ENCODE measurements at places on chromosomes 6 and 20. TPM values are rescaled to one million over a fixed set of nuclear protein-coding genes. Genes with fewer than 3 reads are reported as not detected.

C6orf132 gene
- total RNA-seq, result 22.9 TPM

ZC3H12D gene
- total RNA-seq, result 0.58 TPM

GCNT2 gene
- total RNA-seq, result 21.2 TPM

GRCh38 chr6:153059757-153060156 lies 57.2 kb upstream of the MTRF1L start:
- no peak overlapping the region for H3K4me3 ChIP-seq
- DNase-seq, result no peak
- no peaks in the 10 kb centered on the region for H3K36me3 ChIP-seq

SLPI gene
- total RNA-seq, result 73.6 TPM

FAM83C gene
- total RNA-seq, result not detected

DNA sequence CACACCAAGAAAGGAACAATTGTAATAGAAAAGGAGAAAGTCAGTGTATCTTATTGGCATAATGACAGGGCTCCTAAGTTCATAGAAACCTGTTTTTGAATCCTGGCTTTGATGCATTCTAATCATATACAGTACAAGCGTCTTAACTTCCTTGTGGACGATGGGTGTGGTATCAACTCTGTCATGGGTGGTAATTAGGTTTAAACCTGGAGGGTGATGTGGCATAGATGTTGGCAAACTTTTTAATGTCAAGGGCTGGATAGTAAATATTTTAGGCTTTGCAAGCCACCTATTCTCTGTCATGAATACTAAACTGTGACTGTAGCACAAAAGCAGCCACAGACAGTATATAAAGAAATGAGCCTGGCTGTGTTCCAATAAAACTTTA lies 138.7 kb upstream of the EDN1 start:
- H3K4me1 ChIP-seq, result peaks cover 15% of the 10 kb centered on the region
- no peaks in the 10 kb centered on the region for H3K27me3 ChIP-seq
- H3K27ac ChIP-seq, result peak overlapping the region; percentile 93
- H3K36me3 ChIP-seq, result peaks cover 34% of the 10 kb centered on the region

DNA sequence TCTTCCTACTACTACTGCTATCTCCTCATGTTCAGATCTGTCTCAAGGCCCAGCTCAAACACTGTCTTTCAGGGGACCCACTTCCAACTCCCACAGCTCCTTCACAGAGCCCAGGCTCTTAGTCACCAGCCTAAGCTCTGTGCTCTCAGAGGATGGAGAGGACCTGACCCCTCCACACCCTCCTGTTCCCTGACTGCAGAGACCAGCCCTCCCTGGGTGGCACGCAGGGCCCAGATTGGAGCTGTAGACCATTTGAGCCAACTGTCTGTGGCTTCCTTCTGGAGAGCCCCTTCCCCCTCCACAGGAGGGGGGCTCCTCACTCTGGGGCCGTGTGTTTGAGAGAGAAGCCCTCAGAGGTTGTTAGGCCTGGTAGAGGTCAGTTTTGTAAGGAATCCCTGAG lies 9.8 kb downstream of the SNPH start:
- H3K4me3 ChIP-seq, result no peak overlapping the region
- H3K27ac ChIP-seq, result no peak overlapping the region
- peak; percentile 25 for DNase-seq
- no peaks in the 10 kb centered on the region for H3K36me3 ChIP-seq
- no peaks in the 10 kb centered on the region for H3K27me3 ChIP-seq
- H3K4me1 ChIP-seq, result no peaks in the 10 kb centered on the region

CRISP3 gene
- 120 TPM for total RNA-seq

SLC17A9 gene
- 3.9 TPM for total RNA-seq

GRCh38 chr20:37903317-37904007 lies 535 bp downstream of the VSTM2L start:
- no peaks in the 10 kb centered on the region for H3K36me3 ChIP-seq
- H3K27ac ChIP-seq, result peak overlapping the region; percentile 74
- H3K4me1 ChIP-seq, result peaks cover 31% of the 10 kb centered on the region
- peaks cover 62% of the 10 kb centered on the region for H3K27me3 ChIP-seq
- H3K4me3 ChIP-seq, result peak overlapping the region; percentile 93

- no peak overlapping the region for H3K27ac ChIP-seq
- peaks cover 12% of the 10 kb centered on the region for H3K4me1 ChIP-seq
- no peak overlapping the region for H3K4me3 ChIP-seq
- no peaks in the 10 kb centered on the region for H3K36me3 ChIP-seq
These were observed 21.1 kb downstream of the MYT1 start for GRCh38 chr20:64185276-64185900.

DDO gene
- total RNA-seq, result not detected

DPPA5 gene
- not detected for total RNA-seq

IP6K3 gene
- total RNA-seq, result not detected

- H3K4me1 ChIP-seq, result peaks cover 5% of the 10 kb centered on the region
- peaks cover 22% of the 10 kb centered on the region for H3K36me3 ChIP-seq
- H3K4me3 ChIP-seq, result no peak overlapping the region
- H3K27me3 ChIP-seq, result no peaks in the 10 kb centered on the region
These were observed 25.0 kb downstream of the TAF8 start for GRCh38 chr6:42075159-42075838.

SIRPB2 gene
- total RNA-seq, result not detected

DNA sequence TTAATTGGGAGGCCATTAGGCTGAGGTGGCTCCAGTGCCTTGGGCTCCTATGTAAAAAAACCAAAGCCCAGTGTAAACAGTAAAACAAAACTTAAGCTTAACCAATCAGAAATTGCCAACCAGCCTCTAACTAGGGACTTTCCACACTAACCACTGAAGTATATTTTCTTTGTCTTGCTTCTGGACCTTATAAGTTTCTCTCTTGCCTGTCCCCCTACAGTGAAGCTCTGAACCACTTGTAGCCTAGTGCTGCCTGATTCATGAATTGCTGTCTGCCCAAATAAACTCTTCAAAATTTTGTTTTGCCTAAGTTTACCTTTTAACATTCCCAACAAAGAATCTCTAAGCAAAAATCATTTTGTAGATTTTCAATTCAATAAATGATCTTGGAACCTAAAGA lies 28.2 kb downstream of the POPDC3 start:
- no peak overlapping the region for H3K27ac ChIP-seq
- H3K36me3 ChIP-seq, result no peaks in the 10 kb centered on the region
- H3K27me3 ChIP-seq, result no peaks in the 10 kb centered on the region
- no peak overlapping the region for H3K4me3 ChIP-seq
- no peak for DNase-seq

DNA sequence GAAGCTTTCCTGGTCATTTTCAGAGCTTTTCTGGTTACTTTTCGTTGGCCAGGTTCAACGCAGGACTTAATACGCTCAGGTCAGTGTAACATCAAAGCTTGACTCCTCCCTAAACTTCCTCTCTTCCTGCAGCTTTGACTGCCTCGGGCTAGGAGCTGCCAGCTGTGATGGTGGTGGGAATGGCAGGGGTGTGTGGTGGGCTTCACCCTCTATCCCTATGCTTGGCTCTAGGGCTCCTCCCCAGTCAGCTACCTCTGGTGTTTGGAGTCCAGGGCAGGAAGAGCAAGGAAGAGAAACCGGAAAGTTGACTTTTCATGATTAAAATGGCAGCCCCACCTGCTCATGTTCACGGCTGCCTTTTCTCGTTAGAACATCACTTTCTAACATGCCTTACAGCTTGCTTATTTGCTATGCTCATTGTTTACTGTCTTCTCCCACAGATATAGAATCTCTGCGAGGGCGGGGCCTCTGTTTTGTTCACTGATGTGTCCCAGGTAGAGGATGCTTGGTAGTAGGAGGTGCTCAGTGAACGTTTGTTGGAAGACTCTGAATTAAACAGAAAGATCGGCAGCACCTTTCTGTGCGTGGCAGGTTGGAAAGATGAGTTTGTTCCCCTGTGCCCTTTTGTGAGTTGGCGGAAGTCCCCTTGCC lies 16.1 kb upstream of the PPP1R14C start:
- H3K27me3 ChIP-seq, result peaks cover 6% of the 10 kb centered on the region
- H3K36me3 ChIP-seq, result no peaks in the 10 kb centered on the region
- H3K4me1 ChIP-seq, result peaks cover 6% of the 10 kb centered on the region
- DNase-seq, result no peak
- no peak overlapping the region for H3K4me3 ChIP-seq
- H3K27ac ChIP-seq, result peak overlapping the region; percentile 34

GRCh38 chr6:116536216-116536621 lies 9.3 kb downstream of the TRAPPC3L start:
- peaks cover 17% of the 10 kb centered on the region for H3K4me1 ChIP-seq
- H3K4me3 ChIP-seq, result no peak overlapping the region
- DNase-seq, result no peak
- peak overlapping the region; percentile 44 for H3K27ac ChIP-seq

PRDM13 gene
- not detected for total RNA-seq

- no peak for DNase-seq
- H3K36me3 ChIP-seq, result no peaks in the 10 kb centered on the region
- H3K4me1 ChIP-seq, result no peaks in the 10 kb centered on the region
- no peak overlapping the region for H3K27ac ChIP-seq
These were observed 176.8 kb upstream of the MARCKS start for GRCh38 chr6:113680301-113680700.

DNA sequence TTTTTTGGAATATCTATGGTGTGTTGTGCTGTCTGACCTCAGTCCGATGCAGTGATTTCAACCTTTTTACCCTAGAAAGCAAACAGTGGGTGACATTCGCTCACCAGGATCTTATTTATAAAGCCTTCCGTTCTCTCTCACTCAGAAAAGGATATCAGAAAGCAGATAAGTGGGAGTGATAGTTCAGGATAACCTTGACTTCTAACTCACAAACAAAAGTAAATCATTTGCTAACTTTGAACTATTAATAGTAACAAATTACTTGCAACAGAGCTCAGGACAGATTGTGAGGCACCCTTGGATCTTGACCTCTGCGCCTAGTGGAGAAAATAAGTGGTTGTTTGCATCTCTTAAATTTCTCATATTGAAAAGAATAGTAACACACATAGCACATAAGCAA lies 637.1 kb upstream of the CITED2 start:
- peak overlapping the region; percentile 1 for H3K4me3 ChIP-seq
- no peaks in the 10 kb centered on the region for H3K36me3 ChIP-seq
- DNase-seq, result no peak
- H3K4me1 ChIP-seq, result peaks cover 27% of the 10 kb centered on the region

- no peaks in the 10 kb centered on the region for H3K27me3 ChIP-seq
- no peak overlapping the region for H3K27ac ChIP-seq
- no peaks in the 10 kb centered on the region for H3K36me3 ChIP-seq
These were observed 9.5 kb downstream of the MYL9 start for GRCh38 chr20:36550790-36551299.

EPHA7 gene
- total RNA-seq, result 22.7 TPM

TMC2 gene
- not detected for total RNA-seq

DNA sequence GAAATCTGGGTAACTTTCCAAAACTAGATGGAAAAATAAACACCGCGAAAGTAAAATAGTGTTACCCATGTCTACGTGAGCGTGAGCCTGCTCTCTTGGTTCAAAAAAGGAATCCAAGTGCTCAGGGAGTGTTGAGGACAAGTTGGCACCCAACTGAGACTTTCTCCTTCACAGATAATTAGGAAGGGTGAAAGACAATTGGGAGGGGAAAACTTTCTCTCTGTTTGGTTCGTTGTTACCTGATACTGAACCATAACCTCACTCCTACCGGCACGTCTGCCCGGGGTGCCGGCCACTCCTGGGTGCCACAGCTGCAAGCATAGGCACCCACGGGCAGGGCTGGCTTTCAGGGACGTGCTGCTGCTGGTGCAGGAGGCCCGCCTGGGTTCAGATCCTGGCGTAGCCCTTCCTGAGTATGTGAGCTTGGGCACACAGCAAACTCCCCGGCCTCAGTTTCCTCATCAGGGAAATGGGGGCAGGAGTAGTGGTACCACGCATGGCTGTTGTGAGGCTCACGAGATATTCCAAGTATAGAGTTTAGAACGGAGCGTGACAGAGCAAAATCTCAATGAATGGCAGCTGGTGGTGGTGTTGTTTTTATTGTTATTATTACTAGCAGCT lies 38.2 kb upstream of the PMEPA1 start:
- no peaks in the 10 kb centered on the region for H3K36me3 ChIP-seq
- no peak overlapping the region for H3K4me3 ChIP-seq
- no peak overlapping the region for H3K27ac ChIP-seq
- peaks cover 17% of the 10 kb centered on the region for H3K4me1 ChIP-seq

- H3K27me3 ChIP-seq, result no peaks in the 10 kb centered on the region
- no peak overlapping the region for H3K27ac ChIP-seq
- DNase-seq, result no peak
- H3K36me3 ChIP-seq, result no peaks in the 10 kb centered on the region
- H3K4me1 ChIP-seq, result no peaks in the 10 kb centered on the region
These were observed 694.9 kb downstream of the PRKN start for GRCh38 chr6:162032620-162033019.

GRCh38 chr6:147991961-147992360 lies 350.7 kb upstream of the SASH1 start:
- no peak overlapping the region for H3K27ac ChIP-seq
- H3K36me3 ChIP-seq, result peaks cover 4% of the 10 kb centered on the region
- peaks cover 4% of the 10 kb centered on the region for H3K4me1 ChIP-seq
- H3K4me3 ChIP-seq, result no peak overlapping the region
- H3K27me3 ChIP-seq, result no peaks in the 10 kb centered on the region

DNA sequence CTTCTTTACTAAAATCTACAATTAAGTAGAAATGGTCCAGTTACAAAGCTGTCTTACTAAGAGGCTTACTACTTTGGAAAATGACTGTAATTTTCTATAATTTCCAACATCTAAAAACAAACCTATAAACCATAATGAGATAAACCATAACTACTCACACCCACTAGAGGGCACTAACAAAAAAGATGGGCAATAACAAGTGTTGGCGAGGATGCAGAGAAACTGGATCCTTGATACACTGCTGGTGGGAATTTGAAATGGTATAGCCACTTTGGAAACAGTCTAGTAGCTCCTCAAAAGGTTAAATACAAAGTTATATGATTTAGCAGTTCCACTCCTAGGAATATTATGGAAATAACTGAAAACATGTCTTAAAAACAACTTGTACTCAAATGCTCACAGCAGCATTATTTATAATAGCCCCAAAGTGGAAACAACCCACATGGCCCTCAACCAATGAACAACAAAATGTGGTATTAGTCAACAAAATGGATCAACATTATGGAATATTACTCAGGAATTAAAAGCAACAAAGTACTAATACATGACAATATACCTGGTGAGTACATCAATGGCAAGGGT lies 50.6 kb downstream of the GJA10 start:
- H3K36me3 ChIP-seq, result peaks cover 25% of the 10 kb centered on the region
- no peak overlapping the region for H3K4me3 ChIP-seq
- no peak overlapping the region for H3K27ac ChIP-seq
- peaks cover 17% of the 10 kb centered on the region for H3K4me1 ChIP-seq

DNA sequence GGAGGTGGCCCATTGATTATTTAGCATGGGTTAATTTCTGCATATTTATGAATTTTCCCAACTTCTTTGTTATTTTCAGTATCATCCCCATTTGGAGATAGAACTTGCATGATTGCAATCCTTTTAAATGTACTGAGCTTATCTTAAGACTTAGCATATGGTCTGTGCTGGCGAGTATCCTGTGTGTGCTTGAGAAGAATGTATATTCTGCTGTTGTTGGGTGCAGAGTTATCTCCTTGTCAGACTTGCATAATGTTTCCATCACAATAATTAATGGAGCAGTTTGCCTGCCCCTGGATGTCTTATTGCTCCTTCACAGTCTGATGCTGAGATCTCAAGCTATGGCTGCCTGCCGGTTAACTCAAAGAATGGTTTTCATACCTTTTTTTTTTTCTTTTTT lies 112.6 kb downstream of the CDYL start:
- no peak overlapping the region for H3K27ac ChIP-seq
- DNase-seq, result no peak
- H3K4me1 ChIP-seq, result peaks cover 15% of the 10 kb centered on the region
- H3K36me3 ChIP-seq, result peaks cover 22% of the 10 kb centered on the region
- H3K4me3 ChIP-seq, result no peak overlapping the region
